Islet precursor cell (in vitro differentiated cells): ENCODE measurements at places on chromosomes 13 and 19.
A peak's percentile ranks its signal among the peaks of the same experiment; 100 is the strongest.

- no peak for DNase-seq
Observed at GRCh38 chr13:104648291-104648690, 1582.1 kb upstream of the SLC10A2 start.

DNA sequence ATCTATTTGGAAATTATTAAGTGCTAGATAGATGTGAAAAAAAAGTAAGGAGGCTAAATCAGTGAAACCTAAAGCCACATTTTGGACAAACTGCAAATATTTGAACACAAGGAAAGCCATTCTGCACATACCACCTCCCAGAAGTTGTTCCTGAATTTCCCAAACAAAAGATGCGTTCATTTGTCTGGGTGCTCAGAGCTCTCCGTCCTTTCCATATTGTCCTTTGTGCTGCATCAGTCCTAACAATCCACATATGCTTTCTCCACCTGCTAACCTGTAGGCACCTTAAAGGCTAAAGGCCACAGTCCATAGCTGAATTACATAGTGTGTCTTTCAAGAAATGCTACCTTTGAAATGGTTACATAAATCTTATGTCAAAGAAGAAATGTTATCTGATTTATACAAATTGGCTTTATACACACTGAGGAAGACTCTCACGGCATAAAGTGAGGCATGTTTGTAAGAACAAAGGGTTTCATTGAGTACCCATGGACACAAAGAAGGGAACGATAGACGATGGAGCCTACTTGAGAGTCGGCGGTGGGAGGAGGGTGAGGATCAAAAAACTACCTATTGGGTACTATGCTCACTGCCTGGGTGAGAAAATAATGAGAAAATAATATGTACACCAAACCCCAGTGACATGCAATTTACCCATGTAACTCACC lies 182.0 kb downstream of the RGCC start:
- no peak for DNase-seq

DNA sequence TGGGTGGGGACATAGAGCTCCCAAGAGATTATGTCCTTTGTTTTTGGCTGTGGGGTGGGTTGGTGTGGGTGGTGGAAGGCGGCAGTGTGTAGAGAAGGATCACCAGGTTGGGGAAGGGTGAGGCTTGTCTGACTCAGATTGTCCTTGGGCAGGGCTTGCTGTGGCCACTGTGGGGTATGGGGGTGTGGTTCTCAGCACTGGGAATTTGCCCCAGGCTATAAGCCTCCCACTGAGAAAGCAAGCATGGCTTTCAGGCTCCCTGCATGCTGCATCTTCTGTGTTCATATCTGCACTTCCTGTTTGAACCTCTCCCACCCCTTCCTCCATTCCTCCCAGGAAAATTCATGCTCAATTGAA lies 34.9 kb downstream of the DNAJC15 start:
- peak; percentile 89 for DNase-seq

GRCh38 chr13:37956536-37956935 lies 87.0 kb upstream of the TRPC4 start:
- no peak for DNase-seq

DNA sequence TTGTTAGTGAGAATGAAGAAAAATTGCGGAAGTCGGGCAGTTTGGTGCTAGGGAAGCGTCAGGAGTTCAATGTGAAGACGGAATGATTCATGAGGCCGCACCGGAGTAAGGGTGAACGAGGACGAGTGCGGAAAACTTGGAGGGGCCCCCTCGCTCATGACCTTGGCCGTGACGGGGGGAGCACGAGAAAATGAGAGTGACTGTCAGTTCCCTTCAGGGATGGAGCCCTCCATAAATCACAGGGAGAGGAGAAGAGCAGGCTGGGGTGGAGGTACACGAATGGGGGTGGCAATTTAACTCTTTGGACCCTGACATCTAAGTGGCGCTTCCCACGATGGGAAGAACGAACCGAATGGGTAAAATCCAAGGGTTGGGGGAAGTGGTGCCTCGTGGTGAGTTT lies 486.4 kb downstream of the TSHZ3 start:
- peak; percentile 38 for DNase-seq

DNA sequence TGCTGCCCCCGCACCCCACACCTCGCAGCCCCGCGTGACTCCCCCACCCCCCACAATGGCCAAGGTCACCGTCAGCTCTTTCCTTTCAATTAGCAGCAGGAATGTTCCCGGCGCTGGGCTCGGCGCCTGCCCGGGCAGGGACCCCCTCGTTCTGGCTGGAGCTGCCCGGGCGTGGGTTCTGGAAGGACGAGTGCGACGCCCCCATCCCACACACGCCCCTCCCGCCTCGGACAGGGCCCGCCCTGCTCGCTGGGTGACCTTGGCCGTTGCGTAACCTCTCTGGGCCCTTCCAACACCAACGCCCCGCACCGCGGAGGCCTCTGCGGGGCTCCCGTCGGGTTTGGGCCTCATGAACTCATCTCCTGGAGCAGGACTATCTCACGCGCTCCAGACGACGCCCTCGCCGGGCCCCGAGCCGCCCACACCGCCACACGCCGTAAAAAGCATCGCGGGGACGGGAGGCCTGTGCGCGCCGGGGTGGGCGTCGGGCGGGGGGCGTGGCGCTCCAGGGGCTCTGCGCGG lies 10.3 kb downstream of the PALM start:
- no peak for DNase-seq

DNA sequence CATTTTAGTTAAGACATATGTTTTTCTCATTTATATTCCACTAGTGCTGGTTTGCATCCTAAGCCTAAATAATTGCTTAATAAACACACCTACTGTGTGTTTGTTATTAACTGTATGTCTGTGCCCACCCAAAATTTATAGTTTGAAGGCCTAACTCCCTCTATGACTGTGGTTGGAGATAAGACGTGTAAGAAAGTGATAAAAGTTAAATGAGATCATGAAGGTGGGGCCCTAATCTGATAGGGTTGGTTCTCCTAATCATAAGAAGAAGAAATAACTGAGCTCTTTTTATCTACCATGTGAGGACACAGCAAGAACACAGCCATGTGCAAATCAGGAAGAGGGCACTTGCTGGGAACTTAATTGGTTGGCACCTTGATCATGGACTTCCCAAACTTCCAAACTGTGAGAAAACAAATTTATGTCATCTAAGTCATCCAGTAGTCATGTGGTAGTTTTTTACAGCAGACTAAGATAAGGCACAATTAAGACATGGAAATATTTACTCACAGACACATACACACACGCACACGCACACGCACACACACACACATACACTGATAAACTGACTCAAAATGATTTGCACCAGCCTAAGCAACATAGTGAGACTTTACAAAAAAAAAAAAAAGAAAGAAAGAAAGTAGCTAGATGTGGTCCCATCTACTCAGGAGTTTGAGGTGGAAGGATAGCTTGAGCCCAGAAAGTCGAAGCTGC lies 662.1 kb downstream of the PCDH9 start:
- DNase-seq: no peak

- DNase-seq: peak; percentile 46
Observed at GRCh38 chr19:31574251-31574973, 225.2 kb upstream of the TSHZ3 start.

- DNase-seq: no peak
Observed at GRCh38 chr13:54633456-54633855, 1604.8 kb downstream of the OLFM4 start.

DNA sequence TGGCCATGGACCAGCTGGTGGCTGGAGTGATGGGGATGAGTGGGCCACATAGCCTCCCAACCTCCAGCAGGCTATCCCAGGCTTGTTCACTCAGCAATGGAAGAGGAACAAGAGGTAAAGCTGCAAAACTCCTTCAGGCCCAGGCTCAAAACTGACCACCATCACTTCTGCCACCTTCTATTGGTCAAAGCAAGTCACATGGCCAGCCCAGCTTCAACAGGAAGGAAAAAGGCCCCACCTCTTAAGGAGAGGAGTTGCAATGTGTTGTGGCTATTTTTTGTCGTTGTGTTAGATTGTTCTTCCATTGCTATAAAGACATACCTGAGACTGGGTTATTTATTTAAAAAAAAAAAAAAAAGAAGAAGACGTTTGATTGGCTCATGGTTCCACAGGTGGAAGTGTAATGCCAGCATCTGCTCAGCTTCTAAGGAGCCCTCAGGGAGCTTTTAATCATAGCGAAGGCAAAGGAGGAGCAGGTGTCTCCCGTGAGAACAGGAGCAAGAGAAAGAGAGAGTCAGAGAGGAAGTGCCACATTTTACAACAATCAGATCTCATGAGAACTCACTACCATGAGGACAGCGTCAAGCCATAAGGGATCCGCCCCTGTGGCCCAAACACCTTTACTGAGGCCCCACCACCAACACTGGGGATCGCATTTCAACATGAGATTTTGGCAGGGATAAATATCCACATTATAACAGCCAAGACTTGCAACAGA lies 5.4 kb downstream of the IGSF23 start:
- DNase-seq: no peak

DNA sequence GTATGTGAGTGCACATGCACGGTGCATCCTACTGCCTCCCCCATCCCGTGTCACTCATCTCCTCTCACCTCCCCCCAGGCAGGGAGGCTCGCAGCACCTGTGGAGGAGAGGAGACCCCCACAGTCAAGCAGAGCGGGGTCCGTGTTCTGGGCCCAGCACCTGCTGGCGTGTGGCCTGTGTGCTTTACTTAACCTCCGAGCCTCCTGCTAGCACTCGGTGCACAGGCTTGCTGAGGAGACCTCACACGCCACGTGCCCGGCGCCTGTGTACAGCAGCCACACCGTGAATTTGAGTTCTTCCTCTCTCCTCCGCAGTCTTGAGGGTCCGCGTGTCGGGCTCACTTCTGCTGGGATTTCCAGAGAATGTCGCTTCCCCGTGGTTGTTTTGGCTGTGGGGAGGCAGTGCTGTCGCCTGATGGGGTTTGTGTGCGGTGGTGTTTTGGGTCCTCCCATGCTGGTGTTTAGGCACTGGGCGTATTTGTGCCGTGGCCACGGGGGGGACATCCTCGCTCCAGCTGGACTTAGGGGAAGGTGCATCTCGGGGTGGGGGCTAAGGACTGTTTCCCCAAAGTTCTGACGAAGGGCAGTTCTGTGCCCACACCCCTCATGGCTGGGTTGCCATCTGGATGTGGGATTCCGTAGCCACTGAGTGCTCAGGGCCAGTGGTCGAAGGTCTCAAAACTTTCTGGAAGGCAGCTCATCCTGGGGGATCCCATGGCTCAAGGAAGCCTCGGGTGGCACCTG lies 34.8 kb upstream of the TMEM255B start:
- DNase-seq: no peak

DNA sequence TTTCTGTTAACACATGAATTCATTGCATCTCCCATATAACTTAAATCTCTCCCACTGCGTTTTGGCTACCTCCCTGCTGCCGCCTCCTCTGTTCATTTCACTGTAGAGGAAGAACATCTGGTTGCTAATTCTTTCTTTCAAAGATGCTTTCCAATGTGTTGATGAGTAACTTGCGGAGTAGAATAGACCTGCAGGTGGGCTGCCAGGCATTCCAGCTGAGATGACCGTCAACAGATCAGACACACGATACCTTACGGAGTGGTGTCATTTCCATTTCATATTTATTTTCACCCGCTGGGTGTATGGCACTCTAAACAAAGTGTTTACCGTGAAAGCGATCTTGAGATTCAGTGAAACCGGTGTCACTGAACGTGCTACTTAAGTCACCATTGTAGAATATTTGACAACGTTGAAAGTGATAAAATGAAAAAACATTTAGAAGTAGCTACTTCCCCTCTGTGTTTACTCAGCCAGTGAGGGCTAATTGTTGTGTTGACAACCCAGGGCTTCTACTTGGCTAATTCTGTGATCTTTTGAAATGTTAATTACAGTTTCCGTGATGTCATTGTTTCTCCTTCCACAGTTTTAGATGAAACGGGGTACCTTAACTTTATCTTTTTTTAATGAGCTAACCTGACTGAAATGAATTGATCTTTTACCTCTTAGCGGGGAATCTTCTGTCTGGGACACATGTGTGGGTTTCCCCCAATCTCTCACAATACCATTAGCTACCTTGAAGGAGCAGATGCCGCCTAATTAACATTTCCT lies 228.5 kb upstream of the ARGLU1 start:
- DNase-seq: no peak

GRCh38 chr19:12513531-12514061 lies 29.0 kb upstream of the ZNF709 start:
- DNase-seq: no peak

DNA sequence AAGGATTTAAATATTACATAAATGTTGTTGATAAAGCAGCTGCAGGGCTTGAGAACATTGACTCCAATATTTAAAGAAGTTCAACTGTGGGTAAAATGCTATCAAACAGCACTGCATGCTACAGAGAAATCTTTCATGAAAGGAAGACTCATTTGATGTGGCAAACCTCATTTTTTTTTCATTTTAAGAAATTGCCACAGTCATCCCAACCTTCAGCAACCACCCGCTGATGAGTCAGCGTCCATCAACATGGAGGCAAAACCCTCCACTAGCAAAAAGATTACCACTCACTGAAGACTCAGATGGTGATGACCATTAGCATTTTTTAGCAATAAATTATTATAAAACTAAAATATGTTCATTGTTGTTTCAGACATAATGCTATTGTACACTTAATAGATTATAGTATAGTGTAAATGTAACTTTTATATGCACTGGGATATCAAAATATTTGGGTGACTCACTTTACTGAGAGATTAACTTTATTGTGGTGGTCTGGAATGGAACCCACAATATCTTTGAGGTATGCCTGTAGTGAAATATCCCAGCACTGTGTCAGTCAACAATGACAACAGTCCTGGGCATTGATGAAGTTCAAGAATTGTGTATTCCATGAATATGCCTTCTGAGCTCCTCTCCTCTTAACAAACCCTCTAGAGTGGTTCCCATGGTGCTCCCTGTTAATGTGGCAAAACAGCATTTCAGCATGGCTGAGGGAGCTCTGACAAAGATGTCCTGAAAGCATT lies 52.4 kb upstream of the SOX21 start:
- no peak for DNase-seq

- no peak for DNase-seq
Observed at GRCh38 chr13:93230261-93230855, 3.8 kb downstream of the GPC6 start.

GRCh38 chr13:88162076-88162702 lies 491.0 kb downstream of the SLITRK5 start:
- DNase-seq: no peak

GRCh38 chr13:44435919-44436510 lies 62.4 kb downstream of the SERP2 start:
- no peak for DNase-seq

- DNase-seq: peak; percentile 84
Observed at GRCh38 chr19:33273881-33274662, 28.3 kb downstream of the CEBPA start.
